Aorta (tissue), 5 donors: ENCODE measurements at places on chromosomes 13 and 19. TPM values are rescaled to one million over a fixed set of nuclear protein-coding genes. Genes with fewer than 3 reads are reported as not detected.

DNA sequence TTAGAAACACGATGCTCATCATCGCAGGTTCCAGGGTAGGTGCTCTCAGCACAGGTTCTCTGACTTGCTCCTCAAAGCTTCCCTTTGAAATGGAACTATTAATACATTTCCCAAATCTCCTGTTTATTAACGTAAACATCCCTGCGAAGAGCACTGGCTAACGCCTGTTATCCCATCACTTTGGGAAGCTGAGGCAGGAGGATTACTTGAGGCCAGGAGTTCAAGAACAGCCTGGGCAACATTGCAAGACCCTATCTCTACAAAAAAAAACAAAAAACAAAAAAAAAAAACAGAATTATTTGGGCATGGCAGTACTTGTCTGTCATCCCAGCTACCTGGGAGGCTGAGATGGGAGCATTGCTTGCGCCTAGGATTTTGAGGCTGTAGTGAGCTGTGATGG is 18.7 kb downstream of the CEACAM16 start:
- no peaks in the 10 kb centered on the region for H3K36me3 ChIP-seq
- H3K27me3 ChIP-seq, result no peaks in the 10 kb centered on the region
- no peak for DNase-seq
- no peak overlapping the region for H3K27ac ChIP-seq

- DNase-seq, result no peak
- no peaks in the 10 kb centered on the region for H3K4me1 ChIP-seq
- H3K36me3 ChIP-seq, result no peaks in the 10 kb centered on the region
- no peaks in the 10 kb centered on the region for H3K27me3 ChIP-seq
- H3K4me3 ChIP-seq, result no peak overlapping the region
These were observed 54.0 kb upstream of the POSTN start for GRCh38 chr13:37652596-37652995.

DNA sequence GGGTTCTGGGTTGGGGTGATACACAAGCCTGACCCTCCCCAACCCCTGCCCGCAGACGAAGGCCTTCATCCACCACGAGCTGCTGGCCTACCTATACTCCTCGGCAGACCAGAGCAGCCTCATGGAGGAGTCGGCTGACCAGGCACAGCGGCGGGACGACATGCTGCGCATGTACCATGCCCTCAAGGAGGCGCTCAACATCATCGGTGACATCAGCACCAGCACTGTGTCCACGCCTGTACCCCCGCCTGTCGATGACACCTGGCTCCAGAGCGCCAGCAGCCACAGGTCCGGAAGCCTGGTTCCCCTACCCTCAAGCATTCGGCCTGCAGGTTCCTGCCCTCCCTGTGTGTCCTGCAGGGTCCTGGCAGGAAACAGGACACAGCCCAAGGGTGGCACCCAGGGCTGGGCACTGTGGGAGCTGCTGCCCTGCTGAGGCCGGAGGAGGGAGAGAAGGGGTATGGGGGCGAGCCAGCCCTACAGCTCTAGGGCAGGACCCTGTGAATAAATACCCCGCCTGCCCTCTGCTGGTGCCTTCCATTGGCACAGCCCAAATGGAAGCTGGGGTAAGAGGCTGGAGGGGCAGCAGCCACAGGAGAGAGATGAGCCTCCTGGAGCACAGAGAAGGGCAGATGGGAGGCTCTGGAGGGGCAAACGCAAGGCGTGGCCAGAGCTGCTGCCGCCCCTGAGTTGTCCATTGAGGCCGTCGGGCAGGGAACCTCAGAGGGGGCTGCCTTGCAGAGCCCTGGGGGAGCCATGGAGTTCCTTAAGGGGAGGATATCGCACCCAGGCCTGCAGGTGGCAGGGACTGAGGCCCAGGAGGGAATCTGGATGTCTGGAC is 6.8 kb downstream of the TMED1 start:
- H3K27ac ChIP-seq, result no peak overlapping the region
- H3K4me1 ChIP-seq, result no peaks in the 10 kb centered on the region
- no peaks in the 10 kb centered on the region for H3K27me3 ChIP-seq
- DNase-seq, result no peak
- no peak overlapping the region for H3K4me3 ChIP-seq

- no peaks in the 10 kb centered on the region for H3K36me3 ChIP-seq
- H3K4me1 ChIP-seq, result no peaks in the 10 kb centered on the region
- no peak overlapping the region for H3K4me3 ChIP-seq
- no peak for DNase-seq
- H3K27ac ChIP-seq, result no peak overlapping the region
These were observed 4.6 kb upstream of the SLC25A30 start for GRCh38 chr13:45422731-45423292.

DNA sequence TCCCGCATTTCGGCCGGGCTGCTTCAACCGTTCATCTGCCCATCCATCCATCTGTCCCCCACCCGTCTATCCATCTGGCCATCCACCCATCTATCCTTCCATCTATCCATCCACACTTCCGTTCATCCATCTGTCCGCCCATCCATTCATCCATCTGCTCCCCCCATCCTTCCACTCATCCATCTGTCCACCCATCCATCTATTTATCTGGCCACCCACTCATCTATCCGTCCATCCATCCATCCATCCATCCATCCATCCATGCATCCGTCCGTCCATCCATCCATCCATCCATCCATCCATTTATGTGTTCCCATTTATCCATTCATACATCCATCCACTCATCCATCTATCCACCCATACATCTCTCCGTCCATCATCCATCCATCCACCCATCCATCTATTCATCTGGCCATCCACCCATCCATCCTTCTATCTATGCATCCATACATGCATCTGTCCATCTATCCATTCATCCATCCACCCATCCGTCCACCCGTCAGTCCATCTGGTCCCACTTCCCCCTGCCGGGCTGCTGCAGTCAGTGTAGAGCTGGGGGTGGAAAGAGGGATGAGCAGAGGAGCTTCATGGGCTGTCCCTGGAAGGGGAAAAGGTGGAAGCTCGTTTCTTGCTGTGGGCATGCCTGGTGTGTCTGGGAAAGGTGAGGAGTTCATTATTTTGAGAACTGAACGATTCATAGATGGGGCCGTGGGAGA is 722 bp downstream of the HSD11B1L start:
- no peak for DNase-seq
- no peaks in the 10 kb centered on the region for H3K36me3 ChIP-seq
- no peaks in the 10 kb centered on the region for H3K27me3 ChIP-seq
- H3K4me1 ChIP-seq, result no peaks in the 10 kb centered on the region

- H3K4me1 ChIP-seq, result no peaks in the 10 kb centered on the region
- no peak overlapping the region for H3K4me3 ChIP-seq
- DNase-seq, result no peak
- H3K27me3 ChIP-seq, result no peaks in the 10 kb centered on the region
- H3K27ac ChIP-seq, result no peak overlapping the region
These were observed 96.7 kb upstream of the CLDN10 start for GRCh38 chr13:95455782-95456181.

DNA sequence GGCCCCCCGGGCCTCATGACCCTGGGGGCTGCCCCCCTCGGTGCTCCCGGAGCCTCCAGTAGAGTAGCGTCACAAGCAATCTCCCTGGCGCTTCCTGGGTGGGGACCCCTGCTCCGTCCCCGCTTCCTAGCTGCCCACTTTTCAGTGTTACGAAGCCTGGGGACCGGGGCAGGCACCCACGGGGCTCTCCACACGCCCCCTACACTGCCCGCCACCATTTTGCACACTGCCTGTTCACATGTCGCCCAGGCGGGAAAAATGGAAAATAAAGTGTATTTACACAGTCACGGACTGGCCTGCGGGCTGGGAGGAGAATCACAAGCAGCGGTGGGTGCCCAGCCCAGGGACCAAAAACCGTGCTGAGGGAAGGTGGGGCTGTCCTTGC is 9.5 kb downstream of the PRR36 start:
- H3K27me3 ChIP-seq, result no peaks in the 10 kb centered on the region
- H3K4me1 ChIP-seq, result no peaks in the 10 kb centered on the region
- no peak overlapping the region for H3K4me3 ChIP-seq
- no peak for DNase-seq
- no peak overlapping the region for H3K27ac ChIP-seq

DNA sequence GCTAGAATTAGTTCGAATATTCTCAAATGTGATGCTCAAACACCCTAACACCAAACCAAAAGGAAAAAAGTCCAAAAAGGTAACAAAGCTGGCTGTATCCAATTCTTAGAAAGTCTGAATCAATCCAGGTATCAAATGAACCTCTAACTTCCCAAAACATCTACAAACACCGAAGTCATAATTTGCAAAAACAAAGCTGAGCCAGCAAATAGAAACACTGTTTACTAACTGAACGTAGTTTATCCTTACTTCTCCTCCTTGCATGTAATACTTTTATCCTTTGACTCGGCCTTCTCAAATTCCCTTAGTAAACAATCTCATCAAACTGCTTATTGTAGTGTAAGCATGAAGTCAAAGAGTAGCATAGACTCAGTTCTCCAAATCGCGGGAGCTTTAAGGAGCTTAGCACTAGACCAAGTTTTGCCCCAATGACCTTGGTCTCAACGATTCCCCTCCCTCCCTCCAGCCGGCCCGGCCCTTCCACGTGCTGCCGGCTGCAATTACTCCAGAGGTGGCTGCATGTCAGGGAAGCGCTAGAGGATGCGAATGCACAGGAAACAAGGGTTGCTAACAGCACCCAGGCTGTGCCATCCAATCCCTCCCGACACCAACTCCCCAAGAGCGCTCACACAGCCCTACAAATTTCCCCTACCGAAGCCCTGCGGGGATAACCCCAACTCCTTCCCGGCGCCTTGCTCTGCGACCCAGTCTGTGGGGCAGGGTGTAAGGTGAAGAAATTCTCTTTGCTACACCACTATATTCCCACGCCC is 693 bp downstream of the XPO4 start:
- peak overlapping the region; percentile 78 for H3K27ac ChIP-seq
- no peaks in the 10 kb centered on the region for H3K27me3 ChIP-seq
- DNase-seq, result no peak
- H3K4me3 ChIP-seq, result peak overlapping the region; percentile 75
- H3K4me1 ChIP-seq, result peaks cover 3% of the 10 kb centered on the region

DNA sequence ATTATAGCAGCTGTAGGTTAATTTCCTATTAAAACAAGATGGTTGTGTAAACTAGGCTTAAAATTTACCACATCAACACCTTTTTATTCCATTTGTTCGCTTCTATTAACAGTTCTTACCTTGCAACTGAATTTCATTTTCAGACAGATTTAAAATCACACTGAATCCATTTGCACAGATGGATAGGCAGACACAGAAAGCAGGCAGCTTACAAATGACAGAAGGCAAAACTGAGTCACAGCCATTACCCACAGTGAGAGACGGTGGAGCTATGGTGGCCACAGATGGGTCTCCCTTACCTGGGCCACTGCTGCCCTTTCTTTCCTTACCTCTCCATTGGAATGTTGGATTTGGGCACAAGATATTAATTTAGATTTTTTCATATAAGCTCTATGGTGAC is 1567.8 kb upstream of the SLC10A2 start:
- H3K27ac ChIP-seq, result no peak overlapping the region
- DNase-seq, result no peak
- H3K36me3 ChIP-seq, result no peaks in the 10 kb centered on the region
- no peaks in the 10 kb centered on the region for H3K4me1 ChIP-seq
- no peak overlapping the region for H3K4me3 ChIP-seq

The RINL gene
- 3.3 TPM for total RNA-seq

The LRRC25 gene
- total RNA-seq, result 15.6 TPM

The CLEC11A gene
- total RNA-seq, result 8.4 TPM
